IPS DF 6.9 (cell line): ENCODE measurements at places on chromosomes 11 and 22.

DNA sequence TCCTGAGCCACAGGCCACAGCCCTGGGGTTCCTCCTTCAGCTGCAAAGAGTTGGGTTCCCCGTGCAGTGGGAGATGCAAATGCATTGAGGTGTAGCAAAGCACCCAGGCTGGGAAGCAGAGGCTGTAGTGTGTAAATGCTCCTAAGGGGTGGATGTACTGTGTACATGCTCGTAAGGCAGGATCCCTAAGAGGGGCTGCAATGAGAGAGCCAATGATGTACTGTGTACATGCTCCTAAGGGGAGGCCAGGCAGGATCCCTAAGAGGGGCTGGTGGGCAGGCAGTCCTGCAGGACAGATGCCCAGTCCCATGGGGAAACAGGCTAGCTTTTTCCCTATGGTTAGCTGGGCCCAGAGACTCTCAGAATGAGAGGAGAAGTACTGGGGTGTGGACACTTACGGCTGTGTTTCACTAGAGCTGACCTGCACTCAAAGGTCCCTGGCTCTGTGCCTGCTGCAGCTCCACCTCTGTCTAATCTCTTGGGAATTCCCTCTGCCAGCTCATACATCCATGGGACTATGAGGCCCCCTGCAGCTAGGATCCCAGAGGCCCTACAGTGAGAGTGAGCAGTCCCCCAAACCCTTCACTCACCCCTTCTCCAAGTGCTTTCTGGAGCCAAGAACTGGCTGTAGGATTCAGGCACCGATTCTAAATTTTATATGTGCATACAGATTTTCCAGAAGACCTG is 261.9 kb upstream of the LUZP2 start:
- DNase-seq: no peak

DNA sequence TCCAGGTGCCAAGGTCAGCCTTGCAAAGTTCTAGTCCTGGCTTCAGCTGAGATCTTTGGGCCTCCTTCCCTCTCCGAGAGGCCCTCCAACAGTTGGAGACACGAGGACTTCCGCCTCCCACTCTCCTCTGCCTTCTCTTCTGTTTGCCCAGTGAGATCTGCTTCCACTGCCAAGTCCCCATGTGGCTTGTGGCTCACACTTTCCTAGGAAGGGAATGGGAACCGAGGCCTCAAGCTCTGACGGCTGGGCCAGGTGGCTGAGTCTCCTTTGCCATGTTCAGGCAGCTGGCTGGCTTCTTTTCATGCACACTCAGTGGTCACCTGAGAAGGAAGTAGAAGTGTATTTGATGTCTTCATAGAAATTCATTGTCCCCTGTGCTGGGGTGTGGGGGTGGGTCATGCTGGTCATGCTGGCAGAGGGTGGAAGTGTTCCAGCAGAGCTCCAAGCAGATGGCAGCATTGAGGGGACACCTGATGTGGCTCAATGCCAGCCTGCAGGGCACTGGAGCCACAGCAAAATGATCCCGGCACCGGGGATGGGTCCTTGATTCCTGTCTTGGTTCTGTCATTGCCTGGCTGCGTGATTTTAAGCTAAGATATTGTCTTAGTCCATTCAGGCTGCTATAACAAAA is 130.4 kb downstream of the ADAMTS15 start:
- no peak for DNase-seq

GRCh38 chr11:95778699-95779098 is 10.9 kb downstream of the FAM76B start:
- no peak for DNase-seq

DNA sequence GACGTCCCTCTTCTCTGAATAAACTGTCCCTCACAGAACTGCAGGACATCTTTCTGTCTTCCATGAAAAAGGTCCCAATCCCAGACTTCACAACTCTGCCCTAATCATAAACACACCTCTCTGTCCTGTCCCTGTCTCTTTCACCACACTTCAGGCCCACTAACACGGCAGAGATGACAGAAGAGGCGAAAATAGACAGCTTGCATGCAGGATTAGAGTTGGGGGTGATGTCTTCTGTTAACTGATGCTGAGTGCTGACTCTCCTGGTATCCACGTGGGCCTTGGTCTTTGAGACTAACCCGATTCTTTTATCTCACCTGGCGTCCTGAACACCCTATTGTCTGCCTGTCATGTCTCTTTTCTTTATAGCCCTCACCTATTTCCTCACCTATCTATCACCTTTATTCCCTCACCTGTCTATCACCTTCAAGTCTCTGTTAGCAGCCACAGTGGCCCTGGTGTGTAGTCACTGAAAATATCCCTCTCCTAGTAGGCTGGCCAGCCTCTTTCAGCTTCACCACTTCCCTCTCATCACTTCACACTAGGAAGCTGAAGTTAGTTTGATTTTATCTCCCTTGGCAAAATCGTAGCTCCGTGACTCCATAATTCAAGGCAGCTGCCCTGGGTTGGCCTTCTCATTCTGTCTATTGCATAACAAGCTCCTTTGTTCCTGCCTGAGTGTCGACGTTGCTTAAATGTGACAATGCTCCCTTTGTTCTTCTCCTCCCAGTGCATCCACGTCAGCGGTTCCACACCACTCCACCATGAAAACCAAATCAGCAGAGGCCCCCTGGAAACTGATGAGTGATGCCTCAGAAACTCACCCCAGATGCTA is 30.6 kb upstream of the DRD2 start:
- no peak for DNase-seq

GRCh38 chr11:72001834-72002591 is 3.3 kb downstream of the IL18BP start:
- no peak for DNase-seq

- no peak for DNase-seq
Measured at GRCh38 chr22:17637490-17638181, 921 bp upstream of the BCL2L13 start.

DNA sequence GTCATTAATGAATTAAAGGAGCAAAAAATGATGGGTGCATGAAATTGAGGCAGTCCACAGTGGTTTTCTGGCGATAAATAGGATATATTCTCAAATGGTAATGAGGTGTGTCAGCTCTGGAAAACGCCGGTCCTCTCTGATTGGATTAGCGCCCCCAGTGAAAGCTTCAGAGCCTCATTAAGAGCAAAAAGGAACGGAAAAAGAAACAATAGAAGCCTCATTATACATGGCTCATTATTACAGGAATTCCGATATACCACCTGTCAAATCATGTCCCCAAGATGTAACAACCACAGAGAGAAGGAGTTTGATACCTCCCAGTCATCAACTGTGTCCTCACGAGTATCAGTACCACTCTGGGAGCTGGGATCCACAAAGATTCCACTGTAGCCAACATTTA is 175.7 kb upstream of the PITPNB start:
- DNase-seq: no peak

DNA sequence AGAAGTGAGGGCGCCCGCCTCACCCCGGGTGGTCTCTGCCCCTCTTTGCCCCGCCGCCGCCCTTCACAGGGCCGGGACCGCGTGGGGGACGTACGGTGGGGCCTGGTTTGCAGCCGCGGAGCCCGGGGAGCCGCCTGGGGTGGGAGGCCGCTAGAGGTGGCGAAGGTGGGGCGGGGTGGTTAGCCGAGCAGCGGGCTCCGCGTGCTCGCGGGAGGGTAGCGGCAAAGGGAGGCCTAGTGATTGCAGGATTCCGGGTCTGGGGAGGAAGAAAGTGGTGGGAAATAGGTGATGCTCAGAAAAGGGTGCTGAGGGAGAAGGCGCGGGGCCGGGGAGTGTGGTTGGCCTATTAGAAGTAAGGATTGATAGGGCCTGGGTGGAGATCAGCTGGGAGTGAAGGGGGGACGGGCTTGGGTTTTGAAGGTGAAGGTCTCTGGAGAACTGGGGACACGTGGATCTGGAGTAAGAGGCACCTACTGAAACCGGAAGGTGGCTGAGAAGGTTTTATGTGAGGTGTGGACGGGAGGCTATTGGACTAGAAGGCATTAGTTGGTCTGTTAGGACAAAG is 571 bp downstream of the FAR1 start:
- no peak for DNase-seq

GRCh38 chr22:31615940-31616314 is 46.1 kb downstream of the PISD start:
- DNase-seq: no peak

- DNase-seq: no peak
Measured at GRCh38 chr22:46946383-46946962, 184.0 kb downstream of the TBC1D22A start.

- no peak for DNase-seq
Measured at GRCh38 chr11:69075421-69076128, 26.8 kb downstream of the TPCN2 start.
